SK-N-SH (cell line): ENCODE measurements at places on chromosomes 1 and 21. TPM values are rescaled to one million over a fixed set of nuclear protein-coding genes. Genes with fewer than 3 reads are reported as not detected.

LRRC8D gene
- polyA plus RNA-seq: 15.0 and 21.5 TPM in 2 replicates

SERINC2 gene
- polyA plus RNA-seq: 15.5 and 22.2 TPM in 2 replicates

KRTAP10-11 gene
- not detected in 2 replicates for polyA plus RNA-seq

DNMT3L gene
- polyA plus RNA-seq: not detected in 2 replicates

IL10 gene
- polyA plus RNA-seq: not detected in 2 replicates

GNG12 gene
- polyA plus RNA-seq: 41.2 and 56.1 TPM in 2 replicates

- no peaks in the 10 kb centered on the region for H3K27me3 ChIP-seq
- H3K4me1 ChIP-seq: no peaks in the 10 kb centered on the region
- H3K36me3 ChIP-seq: no peaks in the 10 kb centered on the region
- H3K27ac ChIP-seq: no peak overlapping the region
- H3K4me3 ChIP-seq: no peak overlapping the region; the same call in 1 of the 2 replicates
- DNase-seq: peak; percentile 81
Observed at GRCh38 chr1:9196129-9197040, 38.2 kb upstream of the H6PD start.

DNA sequence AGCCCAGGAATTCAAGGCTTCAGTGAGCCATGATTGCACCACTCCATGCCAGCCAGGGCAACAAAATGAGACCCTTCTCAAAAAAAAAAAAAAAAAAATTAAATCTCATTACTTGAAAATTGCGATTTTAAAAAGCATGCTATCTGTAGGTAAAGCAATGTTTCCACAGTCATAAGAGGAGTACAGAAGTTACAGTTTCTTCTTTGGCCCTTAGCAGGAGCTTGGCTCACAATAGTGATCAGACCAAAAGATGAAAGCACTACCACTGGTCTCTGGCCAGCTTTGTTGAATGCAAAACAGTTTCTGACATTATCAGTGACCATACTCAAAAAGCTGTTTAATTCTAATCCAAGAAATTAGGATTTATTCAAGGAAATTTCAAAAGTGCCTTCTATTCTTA lies 31.2 kb downstream of the VAV3 start:
- no peak for DNase-seq
- H3K27me3 ChIP-seq: no peaks in the 10 kb centered on the region
- H3K27ac ChIP-seq: no peak overlapping the region
- H3K36me3 ChIP-seq: no peaks in the 10 kb centered on the region
- no peak overlapping the region for H3K4me3 ChIP-seq

- no peaks in the 10 kb centered on the region for H3K27me3 ChIP-seq
- no peak overlapping the region for H3K4me3 ChIP-seq
Observed at GRCh38 chr21:28100366-28100765, 892.3 kb downstream of the LTN1 start.

DNA sequence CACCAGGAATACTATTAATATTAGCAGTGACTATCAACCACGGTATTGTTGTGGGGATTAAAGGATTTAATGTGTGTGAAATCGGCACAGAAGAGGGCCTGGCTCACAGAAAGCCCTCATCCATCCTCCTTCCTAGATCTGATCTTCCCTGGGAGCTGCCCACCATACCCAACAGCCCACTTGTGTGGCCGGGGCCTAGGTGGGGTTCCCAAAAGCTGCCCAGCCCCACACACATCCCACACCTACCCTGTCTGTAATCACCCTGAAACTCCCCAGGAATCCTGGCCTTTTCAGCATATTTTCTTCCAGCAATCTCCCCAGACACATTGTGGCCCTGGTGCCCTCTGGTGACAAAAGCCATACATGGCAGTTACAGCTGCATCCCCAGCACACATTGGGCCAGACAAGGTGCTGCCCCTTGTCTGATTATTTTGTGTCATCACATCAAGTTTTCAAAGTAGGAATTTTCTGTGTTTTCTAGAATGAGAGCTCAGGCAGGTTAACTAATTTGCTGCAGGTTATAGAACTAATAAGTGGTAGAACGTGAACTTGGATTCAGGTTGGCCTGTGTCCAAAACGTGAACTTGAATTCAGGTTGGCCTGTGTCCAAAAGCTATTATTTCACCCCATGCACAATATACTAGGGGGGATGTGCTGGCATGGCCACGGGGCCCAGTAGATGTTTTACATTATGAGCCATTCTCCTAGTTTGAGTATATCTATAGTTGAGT lies 5.3 kb upstream of the SLC6A9 start:
- no peaks in the 10 kb centered on the region for H3K27me3 ChIP-seq
- H3K4me1 ChIP-seq: peaks cover 35% of the 10 kb centered on the region; the same call in 1 of the 2 replicates
- peak overlapping the region; percentile 74 for H3K27ac ChIP-seq
- H3K4me3 ChIP-seq: no peak overlapping the region
- H3K36me3 ChIP-seq: no peaks in the 10 kb centered on the region
- DNase-seq: peak; percentile 79

GRCh38 chr1:188668083-188668482 lies 1809.6 kb downstream of the BRINP3 start:
- DNase-seq: no peak
- no peaks in the 10 kb centered on the region for H3K27me3 ChIP-seq
- no peaks in the 10 kb centered on the region for H3K36me3 ChIP-seq
- no peaks in the 10 kb centered on the region for H3K4me1 ChIP-seq
- no peak overlapping the region for H3K4me3 ChIP-seq

DNA sequence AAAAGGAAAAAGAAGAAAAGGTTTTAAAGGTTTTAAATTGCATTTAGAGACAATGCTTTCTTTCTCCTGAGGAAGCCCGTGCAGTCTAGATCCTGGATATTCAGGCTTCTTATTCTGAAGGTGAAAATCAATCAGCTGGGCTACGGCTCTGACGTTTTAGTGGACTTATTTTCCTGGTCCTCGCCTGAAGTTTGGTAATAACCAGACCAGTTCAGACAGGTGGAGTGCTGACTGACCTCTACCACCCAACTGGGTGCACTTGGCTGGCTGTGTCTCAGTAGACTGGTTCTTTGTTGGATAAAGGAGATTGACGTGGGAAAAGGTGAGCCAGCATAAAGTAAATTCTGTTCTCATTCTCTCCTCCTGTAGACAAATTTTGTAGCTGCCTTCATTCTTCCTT lies 7.2 kb upstream of the ATP1A1 start:
- H3K27me3 ChIP-seq: no peaks in the 10 kb centered on the region
- H3K4me1 ChIP-seq: peaks cover 13% of the 10 kb centered on the region; the same call in 1 of the 2 replicates
- no peak overlapping the region for H3K4me3 ChIP-seq

DNA sequence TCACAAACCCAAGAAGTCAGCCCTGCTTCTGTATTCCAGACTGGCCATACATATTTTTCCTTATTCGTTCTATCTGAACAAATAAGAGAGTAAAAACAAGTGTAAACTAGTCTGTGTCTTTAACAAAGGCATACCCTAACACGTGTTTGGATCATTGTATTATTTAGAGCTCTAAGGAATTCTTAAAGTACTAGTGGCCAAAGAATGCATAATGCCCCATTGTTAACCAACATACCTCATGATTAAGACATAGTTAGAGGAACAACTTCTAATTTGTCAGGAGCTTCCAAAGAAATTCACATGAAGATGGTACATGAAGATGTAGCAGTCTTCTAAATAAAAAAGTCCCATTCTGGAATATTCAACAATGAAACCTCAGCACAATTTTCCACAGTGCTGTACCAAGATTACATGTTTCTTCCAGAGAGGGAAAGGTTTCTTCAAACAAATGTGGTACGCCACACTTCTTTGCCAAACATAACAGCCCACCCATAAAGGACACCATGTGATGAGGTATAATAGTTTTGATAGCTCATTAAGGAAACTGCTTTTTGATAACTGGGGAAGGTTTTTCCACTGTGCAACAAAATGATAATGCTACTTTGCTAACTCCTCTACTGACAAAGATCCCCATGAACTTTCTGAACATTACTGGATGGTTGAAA lies 5.0 kb downstream of the PALMD start:
- no peak for DNase-seq
- no peaks in the 10 kb centered on the region for H3K27me3 ChIP-seq
- no peaks in the 10 kb centered on the region for H3K36me3 ChIP-seq
- H3K27ac ChIP-seq: no peak overlapping the region

- no peak for DNase-seq
- no peaks in the 10 kb centered on the region for H3K36me3 ChIP-seq
- no peak overlapping the region for H3K27ac ChIP-seq
Observed at GRCh38 chr1:225712391-225712790, 59.5 kb upstream of the ENAH start.

DNA sequence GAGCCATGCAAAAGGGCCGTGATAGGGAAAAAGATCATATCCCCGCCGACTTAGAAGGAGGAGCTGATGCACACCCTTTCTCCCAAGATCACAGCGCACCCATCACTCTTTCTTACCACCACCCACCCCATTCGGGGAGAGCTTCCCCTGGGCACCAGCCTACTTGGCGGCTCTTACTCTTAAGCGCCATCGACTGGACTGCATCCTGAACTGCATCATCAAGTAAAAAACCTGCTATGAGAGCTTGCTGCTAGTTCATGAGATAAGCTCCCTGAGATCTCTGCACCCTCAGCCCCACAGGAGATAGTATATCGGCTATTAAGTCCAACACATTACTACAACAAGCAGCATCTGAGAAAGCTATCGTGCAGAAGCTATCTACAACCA lies 125.1 kb downstream of the BARHL2 start:
- no peak for DNase-seq
- no peak overlapping the region for H3K4me3 ChIP-seq
- H3K4me1 ChIP-seq: no peaks in the 10 kb centered on the region
- no peaks in the 10 kb centered on the region for H3K36me3 ChIP-seq
- no peaks in the 10 kb centered on the region for H3K27me3 ChIP-seq

- no peaks in the 10 kb centered on the region for H3K27me3 ChIP-seq
- H3K4me3 ChIP-seq: no peak overlapping the region
- no peaks in the 10 kb centered on the region; the same call in 1 of the 2 replicates for H3K4me1 ChIP-seq
- H3K36me3 ChIP-seq: no peaks in the 10 kb centered on the region
- DNase-seq: no peak
- H3K27ac ChIP-seq: no peak overlapping the region
Observed at GRCh38 chr1:238895911-238896310, 490.5 kb upstream of the CHRM3 start.

DNA sequence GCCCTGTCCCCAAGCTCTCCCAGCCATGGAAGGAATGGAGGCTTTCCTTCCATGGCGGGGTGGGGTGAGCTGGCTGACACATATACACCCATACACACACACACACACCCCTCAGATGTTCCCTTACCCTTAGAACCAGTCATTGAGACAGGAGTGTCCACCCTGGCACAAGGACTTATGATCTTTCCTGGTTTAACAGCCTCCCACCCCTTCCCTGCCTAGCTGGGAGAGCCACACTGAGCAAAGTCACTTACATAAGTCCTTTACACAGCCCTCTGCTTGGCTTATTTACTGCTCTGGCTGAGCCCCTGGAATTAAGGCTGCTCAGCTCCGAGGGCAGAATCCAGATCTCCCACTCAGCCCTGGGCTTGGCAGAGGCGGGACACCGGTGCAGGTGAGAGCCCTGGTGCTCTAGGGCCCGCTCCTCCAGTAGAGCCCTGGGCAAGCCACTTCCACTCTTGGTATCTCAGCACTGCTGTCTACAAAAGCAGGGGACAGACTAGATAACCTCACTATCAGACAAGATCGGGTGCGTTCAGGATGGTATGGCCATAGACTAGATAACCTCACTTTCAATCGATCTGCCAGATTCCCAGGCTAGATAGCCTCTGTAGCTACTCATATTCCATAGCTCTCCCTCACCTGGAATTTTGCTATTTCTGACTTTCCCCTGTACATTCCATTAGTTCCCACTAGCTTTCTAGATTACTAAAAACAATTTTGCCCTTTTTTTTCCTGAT lies 16.7 kb downstream of the SLC6A9 start:
- no peaks in the 10 kb centered on the region for H3K27me3 ChIP-seq
- no peaks in the 10 kb centered on the region for H3K36me3 ChIP-seq

- H3K4me1 ChIP-seq: peaks cover 7% of the 10 kb centered on the region
- no peak overlapping the region for H3K27ac ChIP-seq
- no peak overlapping the region for H3K4me3 ChIP-seq
- DNase-seq: no peak
- peaks cover 22% of the 10 kb centered on the region for H3K36me3 ChIP-seq
- H3K27me3 ChIP-seq: no peaks in the 10 kb centered on the region
Observed at GRCh38 chr1:154624746-154625643, 17.0 kb upstream of the ADAR start.
